ENCODE measurements at places on chromosomes 1 and 21. TPM values are rescaled to one million over a fixed set of nuclear protein-coding genes. Genes with fewer than 3 reads are reported as not detected.

The TGFB2 gene
- 2.8 TPM for total RNA-seq

The LCE6A gene
- not detected for total RNA-seq

The PCAT6 gene
- not detected for total RNA-seq

The PRRX1 gene
- 4.4 TPM for total RNA-seq

The SHCBP1L gene
- total RNA-seq, result not detected

The BLZF1 gene
- 37.3 TPM for total RNA-seq

Data from thoracic aorta endothelial cell (primary cell).